Mesothelial cell of epicardium (in vitro differentiated cells): ENCODE measurements at places on chromosomes 11 and 22. TPM values are rescaled to one million over a fixed set of nuclear protein-coding genes. Genes with fewer than 3 reads are reported as not detected.

DNA sequence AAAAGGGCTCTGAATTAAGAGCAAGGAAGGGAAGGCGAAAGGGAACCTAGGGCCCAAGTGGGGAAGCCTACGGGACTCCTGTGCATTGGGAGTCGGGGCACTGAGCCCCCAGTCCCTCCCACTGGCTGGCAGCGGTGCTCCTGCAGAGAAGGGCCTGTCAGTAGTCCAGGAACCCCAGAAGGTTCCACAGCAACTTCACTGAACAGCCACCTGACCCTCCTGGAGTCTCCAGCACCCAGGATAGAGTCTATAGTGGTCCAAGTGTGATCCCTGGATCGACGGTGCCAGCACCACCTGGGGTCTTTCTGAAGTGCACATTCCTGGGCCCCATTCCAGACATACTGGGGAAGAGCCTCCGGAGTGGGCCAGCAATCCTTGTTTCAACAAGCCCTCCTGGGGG is 100.0 kb upstream of the B3GAT1 start:
- no peak overlapping the region for H3K4me3 ChIP-seq
- peaks cover 51% of the 10 kb centered on the region for H3K27me3 ChIP-seq
- no peak for DNase-seq

Gene OTOG
- total RNA-seq: 1.2 to 2.8 TPM (median 1.8 TPM) in 3 replicates

Gene CELF1
- 119 to 123 TPM (median 120 TPM) in 3 replicates for total RNA-seq

Gene GPR83
- total RNA-seq: 0.09 to 0.18 TPM (median 0.11 TPM) in 3 replicates

GRCh38 chr11:125167292-125167953 is 2.9 kb downstream of the PKNOX2 start:
- DNase-seq: no peak
- no peaks in the 10 kb centered on the region for H3K36me3 ChIP-seq
- H3K27me3 ChIP-seq: peaks cover 8% of the 10 kb centered on the region
- peak overlapping the region; percentile 94 for H3K27ac ChIP-seq
- peaks cover 73% of the 10 kb centered on the region for H3K4me1 ChIP-seq

GRCh38 chr22:17994424-17995108 is 29.8 kb downstream of the MICAL3 start:
- H3K36me3 ChIP-seq: no peaks in the 10 kb centered on the region
- H3K4me3 ChIP-seq: no peak overlapping the region
- H3K27ac ChIP-seq: no peak overlapping the region

GRCh38 chr22:19822301-19823117 is 32.2 kb downstream of the GNB1L start:
- H3K4me1 ChIP-seq: peaks cover 26% of the 10 kb centered on the region
- H3K27me3 ChIP-seq: no peaks in the 10 kb centered on the region
- no peak overlapping the region for H3K27ac ChIP-seq
- no peak overlapping the region for H3K4me3 ChIP-seq

- H3K27me3 ChIP-seq: no peaks in the 10 kb centered on the region
- H3K4me3 ChIP-seq: no peak overlapping the region
- peaks cover 6% of the 10 kb centered on the region for H3K4me1 ChIP-seq
- no peaks in the 10 kb centered on the region for H3K36me3 ChIP-seq
- DNase-seq: no peak
- no peak overlapping the region for H3K27ac ChIP-seq
Observed at GRCh38 chr11:66854231-66854661, 2.6 kb upstream of the LRFN4 start.

Gene VSIG2
- total RNA-seq: 0.25 to 0.66 TPM (median 0.44 TPM) in 3 replicates

DNA sequence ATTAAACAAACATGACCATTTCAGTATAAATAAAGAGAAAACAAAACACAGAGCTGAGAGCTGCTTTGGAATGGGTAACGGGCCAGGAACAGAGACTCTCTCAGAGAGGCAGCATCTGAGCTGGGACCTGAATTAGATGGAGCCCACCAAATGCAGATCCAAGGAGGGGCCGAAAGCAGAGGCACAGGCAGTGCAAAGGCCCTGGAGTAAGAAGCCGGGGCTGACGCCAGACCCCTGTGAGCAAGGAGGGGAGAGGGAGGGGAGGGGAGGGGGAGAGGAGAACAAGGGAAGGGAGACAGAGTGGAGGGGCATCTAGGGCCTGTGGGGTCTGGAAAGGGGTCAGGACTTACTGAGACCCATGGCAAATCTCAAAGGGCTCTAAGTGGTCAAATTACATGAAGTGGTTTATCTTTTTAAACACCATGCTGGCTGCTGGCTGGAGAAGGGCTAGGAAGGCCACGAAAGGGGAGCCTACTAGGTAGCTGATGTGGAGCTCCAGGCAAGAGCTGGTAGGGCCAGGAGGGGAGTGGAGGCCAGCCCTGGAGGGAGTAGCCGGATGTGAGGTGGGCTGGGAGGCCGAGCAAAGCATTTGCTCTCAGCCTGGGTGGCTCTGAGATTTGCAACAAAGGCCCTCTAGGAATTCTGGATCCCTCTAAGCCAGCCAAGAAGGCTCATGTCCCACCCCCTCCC is 3.2 kb downstream of the OSBPL5 start:
- H3K4me1 ChIP-seq: peaks cover 58% of the 10 kb centered on the region
- no peak overlapping the region for H3K27ac ChIP-seq
- peaks cover 12% of the 10 kb centered on the region for H3K27me3 ChIP-seq
- peaks cover 1% of the 10 kb centered on the region for H3K36me3 ChIP-seq
- no peak for DNase-seq
